CD8-positive, alpha-beta memory T cell (primary cell): ENCODE measurements at places on chromosomes 6 and 20.

DNA sequence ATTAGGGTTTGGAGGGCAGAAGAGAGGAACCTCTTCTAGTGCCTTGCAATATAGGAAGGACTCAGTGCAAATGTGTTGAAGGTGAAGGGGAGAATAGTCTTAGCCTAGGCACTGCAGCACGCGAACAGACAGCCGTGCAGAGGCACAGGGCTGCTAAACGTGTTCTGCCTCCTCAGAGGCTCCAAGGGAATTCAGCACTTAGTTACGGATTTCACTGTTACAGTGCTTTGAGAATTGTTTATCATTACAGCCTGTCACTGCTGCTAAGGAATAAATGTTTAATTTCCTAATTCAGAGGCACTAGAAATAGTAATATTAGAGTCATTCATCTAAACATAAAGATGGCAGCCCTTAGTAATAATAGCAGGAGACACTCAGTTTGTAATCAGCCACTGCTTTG, 116.4 kb upstream of the SLC22A16 start:
- DNase-seq, result no peak

DNA sequence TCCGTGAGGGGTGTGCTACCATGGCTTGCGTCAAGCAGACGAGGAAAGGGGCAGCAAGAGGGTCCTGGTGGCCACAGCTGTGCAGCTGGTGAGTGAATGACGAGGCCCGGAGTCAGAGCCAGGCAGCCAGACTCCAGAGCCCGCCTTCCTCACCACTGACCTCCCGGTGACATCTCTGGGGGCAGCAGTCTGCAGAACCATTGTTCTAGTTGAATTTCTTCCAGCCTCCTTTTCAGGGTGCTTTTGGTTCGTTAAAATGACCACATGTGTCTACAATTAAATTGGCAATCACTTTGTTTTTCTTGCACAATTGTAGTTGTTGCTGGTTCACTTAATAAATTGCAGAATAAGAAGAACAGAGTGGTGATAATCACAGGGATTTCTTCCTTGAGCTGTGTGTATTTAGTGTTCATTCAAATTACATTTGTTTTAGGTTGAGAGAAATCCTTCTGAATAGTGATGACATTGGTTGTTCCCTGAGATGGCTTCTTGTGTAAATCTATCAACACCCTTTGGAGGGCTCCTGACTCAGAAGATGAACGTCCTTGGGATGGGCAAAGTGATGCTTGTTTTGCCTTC, 96.4 kb downstream of the TULP4 start:
- DNase-seq, result no peak

- DNase-seq, result no peak
Observed at GRCh38 chr20:14921513-14921912, 584.1 kb upstream of the FLRT3 start.

- DNase-seq, result no peak
Observed at GRCh38 chr20:62164879-62165761, 17.7 kb upstream of the MTG2 start.

DNA sequence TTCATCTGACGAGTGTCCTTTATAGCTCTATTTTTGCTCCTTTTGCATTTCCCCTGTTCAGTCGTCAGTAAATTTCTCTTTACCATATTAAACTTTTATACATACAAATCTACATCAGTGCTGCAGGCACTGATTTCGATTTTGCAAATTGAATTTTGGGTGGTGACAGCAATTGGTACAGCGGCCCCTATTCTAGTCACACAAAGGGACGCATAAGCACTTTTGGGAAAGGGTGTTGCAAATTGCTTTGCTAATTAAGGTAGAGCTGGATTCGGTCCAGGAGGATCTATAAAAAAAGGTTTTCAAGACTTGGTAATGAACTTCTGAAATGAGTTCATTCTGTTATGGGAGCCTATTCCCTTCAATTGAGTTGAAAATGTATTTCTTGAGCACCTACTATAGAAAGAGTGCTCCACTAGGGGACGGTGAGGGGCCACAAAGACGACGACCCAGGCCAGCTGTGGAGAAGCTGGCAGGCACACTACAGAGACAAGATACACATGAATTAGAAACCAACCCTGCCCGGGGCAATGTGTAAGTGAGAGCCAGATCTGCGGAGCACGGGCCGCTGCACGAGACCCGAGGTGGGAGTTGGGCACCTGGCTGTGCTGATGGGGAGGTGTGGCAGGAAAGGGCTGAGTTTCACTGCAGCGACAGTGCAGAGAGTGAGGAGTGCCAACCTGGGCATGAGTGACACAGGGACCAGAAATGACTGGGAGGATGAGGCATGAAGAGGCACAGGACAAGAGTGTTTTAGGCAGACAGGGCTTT, 5.4 kb downstream of the UQCC2 start:
- DNase-seq, result no peak

- no peak for DNase-seq
Observed at GRCh38 chr6:14075095-14075503, 42.5 kb upstream of the CD83 start.

- no peak for DNase-seq
Observed at GRCh38 chr6:129835691-129836090, 25.4 kb downstream of the TMEM244 start.

DNA sequence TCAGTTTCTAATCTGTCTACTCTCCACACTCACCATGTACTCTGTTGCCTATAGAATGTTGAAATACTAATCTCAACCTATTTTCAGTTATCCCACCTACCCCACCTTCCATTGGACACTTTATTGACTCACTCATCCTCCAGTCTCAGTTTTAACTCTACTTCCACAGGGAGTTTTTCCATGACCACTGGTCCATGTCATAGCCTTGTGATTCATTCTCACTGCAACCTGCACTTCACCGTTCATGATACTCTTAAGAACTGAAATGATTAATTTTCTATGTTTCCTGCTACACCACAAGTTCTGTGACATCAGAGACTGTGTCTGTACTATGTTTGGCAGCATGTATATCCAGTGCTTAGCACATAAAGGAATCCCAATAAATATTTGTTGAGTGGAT, 122.8 kb upstream of the HSF2 start:
- DNase-seq, result no peak

- no peak for DNase-seq
Observed at GRCh38 chr6:130869681-130870080, 42.5 kb downstream of the SMLR1 start.

DNA sequence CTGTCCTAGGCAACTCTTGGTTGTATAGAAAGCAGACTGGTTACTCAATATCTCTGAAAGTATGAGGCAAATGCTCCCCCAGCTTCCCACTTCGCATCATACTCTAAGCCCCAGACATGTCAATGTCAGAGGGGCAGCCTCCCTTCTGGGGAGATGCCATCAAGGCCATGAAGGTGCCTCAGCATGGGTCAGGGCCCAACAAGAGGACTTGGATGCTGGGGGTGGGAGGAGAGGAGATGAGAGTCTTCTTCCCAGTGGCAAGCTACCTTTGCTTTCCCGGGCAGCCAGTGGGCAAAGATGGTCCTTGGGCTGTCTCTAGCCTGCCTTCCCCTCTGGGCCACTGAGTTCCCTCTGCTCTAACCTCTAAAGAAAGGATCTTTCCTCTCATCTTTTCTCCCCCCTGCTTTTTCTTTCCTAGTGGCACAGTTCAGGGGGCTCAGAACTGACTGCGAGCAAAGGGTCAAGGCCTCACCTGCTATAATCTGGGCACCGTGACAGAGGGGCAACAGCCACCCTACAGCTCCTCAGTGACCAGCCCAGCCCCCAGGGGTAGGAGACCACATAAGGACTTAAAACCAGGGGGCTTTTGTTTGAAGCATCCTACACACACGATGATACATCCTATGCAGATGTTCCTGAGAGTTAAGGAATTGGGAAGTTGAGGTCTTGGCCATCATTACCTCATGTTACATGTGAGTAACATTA, 26.2 kb downstream of the MOCS1 start:
- DNase-seq, result no peak

DNA sequence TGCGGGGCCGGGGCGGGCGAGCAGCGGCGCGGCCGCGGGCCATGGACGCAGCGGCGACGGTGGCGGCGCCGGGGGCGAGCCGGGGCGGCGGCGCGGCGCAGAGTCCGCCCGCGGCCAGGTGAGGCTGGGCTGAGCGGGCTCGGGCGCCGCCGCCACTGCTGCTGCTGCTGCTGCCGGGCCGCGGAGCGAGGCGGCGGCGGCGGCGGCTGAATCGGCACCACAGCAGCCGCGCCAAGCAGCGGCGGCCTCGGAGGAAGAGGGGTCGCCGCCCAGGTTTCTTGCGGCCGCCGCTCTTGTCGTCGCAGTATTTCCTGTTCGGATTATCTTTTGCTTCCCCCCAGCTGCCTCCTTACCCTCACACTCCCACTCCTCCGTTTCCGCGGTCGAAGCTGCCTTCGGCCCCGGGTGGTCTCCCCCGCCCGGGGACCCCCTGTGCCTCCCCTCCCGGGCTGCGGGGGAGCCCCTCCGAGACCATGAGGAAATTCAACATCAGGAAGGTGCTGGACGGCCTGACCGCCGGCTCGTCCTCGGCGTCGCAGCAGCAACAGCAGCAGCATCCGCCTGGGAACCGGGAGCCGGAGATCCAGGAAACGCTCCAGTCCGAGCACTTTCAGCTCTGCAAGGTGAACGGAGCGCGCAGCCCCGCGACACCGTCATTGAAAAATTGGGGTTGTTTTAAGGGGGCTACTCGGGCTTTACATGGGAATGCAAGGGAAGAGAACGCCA, at the start of gene STXBP5:
STXBP5 (plus strand) TSS at position 358 of the 726 bp plus-strand sequence; CDS start at position 474, 116 bp downstream.
- DNase-seq, result peak; percentile 32

DNA sequence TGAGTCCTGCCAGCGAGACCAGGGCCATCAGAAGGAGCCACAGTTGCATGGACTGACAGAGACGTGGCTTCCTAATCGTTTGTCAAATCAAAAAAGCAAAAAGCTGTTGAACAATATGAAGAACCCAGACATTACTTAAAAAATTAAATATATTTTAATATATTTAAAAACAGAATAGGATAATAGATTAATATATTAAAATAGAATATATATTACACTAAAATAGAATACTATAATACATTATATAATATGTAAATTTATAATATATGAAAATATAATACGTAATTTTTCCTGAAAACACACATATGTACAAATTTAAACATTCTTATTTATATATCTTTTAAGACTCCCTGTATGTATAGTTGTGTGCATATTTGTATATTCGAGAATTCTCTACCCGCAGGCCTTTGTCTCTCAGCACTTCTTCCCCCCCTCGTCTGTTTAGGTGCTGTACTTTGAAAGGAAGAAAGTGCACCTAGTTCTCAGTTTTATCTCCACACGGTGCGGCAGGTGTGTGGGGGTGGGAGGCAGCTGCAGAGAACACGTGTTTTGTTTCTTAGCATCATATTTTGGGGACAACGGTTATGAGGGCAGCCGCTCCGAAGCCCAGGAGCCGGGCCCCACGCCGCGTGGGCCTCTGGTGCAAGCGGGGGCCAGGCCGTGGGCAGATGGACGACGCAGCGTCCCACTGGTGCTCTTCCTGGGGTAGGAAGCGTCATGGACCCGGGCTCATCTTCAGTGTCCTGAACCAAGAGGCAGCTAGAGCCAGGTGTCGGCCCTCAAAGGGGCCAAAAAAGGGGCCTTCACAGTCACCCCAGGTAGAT, 72.2 kb upstream of the MPC1 start:
- no peak for DNase-seq

GRCh38 chr20:46332373-46333160, 24.3 kb upstream of the CDH22 start:
- DNase-seq, result no peak

- no peak for DNase-seq
Observed at GRCh38 chr6:33737267-33738026, 9.3 kb downstream of the IP6K3 start.

GRCh38 chr20:12970372-12970821, 38.4 kb upstream of the SPTLC3 start:
- no peak for DNase-seq

DNA sequence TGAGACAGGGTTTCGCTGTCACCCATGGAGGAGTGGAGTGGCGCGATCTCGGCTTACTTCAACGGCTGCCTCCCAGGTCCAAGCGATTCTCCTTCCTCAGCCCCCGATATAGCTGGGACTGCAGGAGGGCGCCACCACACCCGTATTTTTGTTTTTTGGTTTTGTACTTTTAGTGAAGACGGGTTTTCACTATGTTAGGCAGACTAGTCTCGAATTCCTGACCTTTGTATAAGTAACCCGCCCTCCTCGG, 115.4 kb upstream of the BTN3A2 start:
- DNase-seq, result no peak

DNA sequence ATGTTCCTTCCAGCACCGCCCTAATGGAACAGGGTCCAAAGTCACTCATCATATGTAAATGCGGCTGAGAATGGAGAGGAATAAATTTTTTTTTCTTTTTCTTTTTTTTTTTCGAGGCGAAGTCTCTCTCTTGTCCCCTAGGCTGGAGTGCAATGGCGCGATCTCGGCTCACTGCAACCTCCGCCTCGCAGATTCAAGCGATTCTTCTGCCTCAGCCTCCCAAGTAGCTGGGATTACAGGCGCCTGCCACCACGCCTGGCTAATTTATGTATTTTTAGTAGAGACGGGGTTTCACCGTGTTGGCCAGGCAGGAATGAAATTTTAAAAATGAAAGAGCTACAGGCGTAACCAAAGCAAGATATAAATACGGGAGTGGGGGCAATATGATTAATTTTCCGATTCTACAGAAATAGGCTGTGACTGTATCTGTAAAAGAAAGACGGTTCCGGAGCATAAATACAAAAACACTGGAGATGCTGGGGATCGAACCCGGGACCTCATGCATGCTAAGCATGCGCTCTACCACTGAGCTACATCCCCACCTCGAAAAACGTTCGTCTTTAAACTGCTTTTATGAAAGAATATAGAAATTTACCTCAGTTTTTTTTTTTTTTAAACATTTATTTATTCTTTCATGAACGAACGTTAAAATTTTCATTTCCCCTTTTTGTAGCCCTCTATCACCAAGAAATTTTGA, 132.2 kb downstream of the GPX5 start:
- DNase-seq, result no peak

- peak; percentile 70 for DNase-seq
Observed at GRCh38 chr6:31898383-31899011, 999 bp upstream of the EHMT2 start.

DNA sequence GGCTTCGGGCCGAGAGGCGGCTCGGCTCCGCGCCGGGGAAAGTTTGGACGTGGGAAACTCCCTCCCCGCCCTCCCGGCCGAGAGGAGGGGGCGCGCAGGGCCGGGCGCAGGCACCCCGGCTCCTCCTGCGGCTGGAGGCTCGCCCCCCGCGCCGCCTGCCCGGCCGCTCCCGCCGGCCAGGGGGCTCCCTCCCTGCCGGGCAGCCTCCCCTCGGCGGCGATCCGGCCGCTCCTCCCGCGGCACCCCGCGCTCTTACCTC, 370 bp downstream of the CDH22 start:
- no peak for DNase-seq
